Activated CD4-positive, alpha-beta T cell treated with anti-CD3 and anti-CD28 coated beads, Interleukin-2, amount 10 ng/mL, durations not matched to agents 7 days and 5 days (primary cell): ENCODE measurements at places on chromosomes 2 and 18.

GRCh38 chr2:119531292-119531691 lies 7.0 kb upstream of the SCTR start:
- no peak for DNase-seq

- DNase-seq = no peak
Measured at GRCh38 chr2:203280428-203281064, 41.7 kb downstream of the CYP20A1 start.

GRCh38 chr2:176130147-176130956 lies 847 bp downstream of the HOXD8 start:
- no peak for DNase-seq

DNA sequence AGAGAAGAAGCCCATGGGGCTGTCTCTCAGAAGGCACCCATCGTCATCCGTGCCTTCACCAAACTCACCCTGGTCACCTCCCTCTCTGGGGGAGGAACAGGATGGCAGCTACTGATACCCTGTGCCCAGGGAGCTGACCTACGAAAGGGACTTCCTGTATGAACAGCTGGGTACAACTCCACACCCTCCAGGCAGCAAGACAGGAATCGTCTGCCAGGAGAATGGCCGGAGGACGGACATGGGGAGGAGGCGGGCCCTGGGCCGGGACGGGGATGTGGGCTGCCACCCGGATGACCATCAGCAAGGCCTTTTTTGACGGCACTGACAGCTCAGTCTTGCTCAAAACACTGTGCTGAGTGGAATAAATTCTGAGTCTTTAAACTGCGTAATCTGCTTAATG lies 243.6 kb downstream of the HDAC4 start:
- DNase-seq = no peak

DNA sequence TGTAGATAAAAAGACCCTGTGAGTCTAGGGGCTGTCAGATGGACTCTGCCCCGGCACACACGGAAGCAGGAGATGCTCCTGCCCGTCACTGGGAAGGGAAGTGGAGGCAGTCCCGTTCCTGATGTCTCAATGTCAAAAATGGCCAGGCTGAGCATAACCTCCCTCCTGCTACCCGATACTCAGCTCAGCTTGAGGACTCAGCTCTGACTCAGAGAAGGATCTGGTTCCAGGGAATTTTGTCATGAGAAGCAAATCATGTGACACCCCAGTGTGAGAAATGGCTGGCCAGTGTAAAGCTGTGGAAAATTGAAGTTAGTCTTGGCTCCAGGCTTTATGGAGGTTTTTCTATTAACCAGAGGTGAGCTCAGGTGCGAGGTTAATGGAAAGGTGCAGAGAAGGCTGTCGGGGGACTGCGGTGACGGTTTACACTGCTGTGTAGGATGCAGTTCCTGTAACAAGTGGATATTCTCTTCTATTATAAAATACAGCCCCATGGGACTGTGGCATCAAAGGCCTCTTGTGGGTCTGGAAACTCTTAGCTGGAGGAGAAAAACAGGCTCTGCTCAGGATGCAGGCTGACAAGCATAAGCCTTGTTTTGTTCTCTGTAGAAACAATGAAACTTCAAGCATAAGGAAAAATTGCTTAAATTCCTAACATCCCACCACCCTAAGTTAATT lies 24.7 kb upstream of the AGAP1 start:
- no peak for DNase-seq

GRCh38 chr18:69401972-69402532 lies 1.4 kb downstream of the DOK6 start:
- DNase-seq = no peak

DNA sequence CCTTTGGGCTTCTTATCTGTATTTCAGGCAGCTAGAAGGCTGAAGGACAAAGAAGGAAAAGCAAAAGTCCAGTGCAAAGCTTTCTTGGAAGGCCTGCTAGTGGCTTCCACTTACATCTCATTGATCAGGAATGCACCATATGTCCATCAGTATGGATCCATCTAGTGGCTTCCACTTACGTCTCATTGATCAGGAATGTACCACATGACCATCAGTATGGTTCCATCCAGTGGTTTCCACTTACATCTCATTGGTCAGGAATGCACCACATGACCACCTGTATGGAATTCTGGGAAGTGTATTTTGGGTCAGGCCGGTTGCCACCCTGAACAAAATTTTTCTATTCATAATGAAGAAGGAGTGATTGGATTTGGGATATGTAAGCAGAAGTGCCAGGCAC lies 70.6 kb downstream of the LYPD6 start:
- DNase-seq = no peak

DNA sequence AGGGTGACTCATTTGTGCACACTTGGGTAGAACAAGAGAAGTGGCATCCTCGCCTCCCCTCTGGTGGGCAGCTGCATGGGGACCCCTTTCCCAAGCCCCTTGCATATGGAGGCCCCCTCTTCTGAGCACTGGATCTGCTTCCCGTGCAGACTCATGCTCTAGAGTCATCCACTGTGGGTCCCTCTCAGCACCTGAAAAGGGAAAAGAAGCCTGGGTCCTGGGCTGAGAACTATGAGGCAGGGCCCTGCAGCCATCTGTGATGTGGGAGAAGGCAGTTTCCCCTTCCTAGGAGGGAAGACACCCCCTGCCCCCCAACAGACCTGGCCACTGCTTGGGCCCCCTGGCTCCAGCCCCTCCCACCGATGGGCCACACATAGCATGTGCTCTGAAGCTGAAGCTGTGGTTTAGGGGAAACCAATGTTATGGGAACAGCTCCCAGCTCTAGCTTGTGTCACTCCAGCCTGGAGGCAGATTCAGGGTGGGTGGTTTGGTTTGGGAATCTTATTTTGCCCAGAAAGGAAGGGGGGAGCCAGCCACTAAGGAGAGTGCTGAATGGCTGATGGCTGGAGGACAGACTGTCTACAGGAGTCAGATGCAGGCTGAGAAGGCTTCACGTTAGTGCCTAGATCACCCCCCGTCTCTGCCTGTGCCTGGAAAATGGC lies 172.8 kb downstream of the GLI2 start:
- DNase-seq = no peak

GRCh38 chr2:239103125-239104098 lies 255.5 kb downstream of the TWIST2 start:
- DNase-seq = no peak

DNA sequence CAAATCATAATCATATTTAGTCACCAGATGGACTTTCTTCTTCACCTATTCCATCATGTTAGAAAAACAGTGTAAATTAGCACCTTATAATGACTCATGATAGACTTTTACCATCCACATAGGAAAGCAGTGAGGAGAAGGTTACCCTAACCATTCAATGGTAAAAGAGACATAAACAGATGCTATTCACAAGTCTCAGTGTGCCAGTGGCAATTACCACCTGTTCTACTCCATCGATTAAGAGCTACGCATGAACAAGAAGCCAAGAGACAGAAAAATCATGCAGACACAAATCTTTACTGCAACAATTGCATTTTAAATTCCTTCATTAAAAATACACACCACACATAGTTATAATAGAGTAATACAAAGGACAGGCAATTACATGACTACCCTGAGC lies 106.7 kb upstream of the CHAC2 start:
- DNase-seq = no peak

- no peak for DNase-seq
Measured at GRCh38 chr2:121925466-121925865, 170.0 kb downstream of the TSN start.

DNA sequence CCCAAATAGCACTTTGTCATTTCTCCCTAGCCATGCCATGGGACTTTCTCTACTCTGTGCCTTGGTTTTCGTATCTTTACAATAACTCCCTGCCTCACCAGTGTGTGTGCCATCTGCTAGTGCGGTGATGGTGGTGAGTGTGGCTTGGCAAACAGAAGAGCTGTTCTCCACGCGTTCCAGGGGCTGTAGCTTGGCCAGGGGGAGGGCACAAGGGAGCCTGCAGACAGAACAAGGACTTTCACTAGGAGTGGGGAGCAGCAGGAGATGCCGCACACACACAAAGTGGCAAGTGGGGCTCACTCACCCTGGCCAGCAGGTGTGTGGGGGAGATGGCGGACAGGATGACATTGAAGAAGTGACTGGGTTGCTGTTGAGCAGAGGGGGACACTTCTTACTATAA lies 196.9 kb downstream of the HAUS1 start:
- no peak for DNase-seq

- DNase-seq = peak; percentile 26
Measured at GRCh38 chr2:237616734-237617586, 10.4 kb upstream of the LRRFIP1 start.

DNA sequence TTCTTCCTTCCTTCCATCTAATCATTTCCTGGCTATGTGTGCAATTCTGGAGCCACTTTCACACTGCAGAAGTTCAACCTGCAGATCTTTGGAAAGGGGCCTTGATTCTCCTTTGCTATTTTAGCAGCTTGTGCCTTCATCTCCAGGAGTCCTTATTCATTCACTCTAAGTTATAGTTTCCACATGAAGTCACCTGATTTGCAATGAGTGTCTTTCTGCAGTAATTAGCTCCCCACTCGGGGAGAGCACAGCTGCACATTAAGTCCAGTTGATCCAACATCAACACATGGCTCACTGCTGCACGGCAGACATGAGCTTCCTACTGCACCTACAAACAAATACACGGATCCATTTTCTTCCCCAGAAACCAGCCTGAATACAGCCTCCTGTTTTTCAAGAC lies 323.1 kb upstream of the TNP1 start:
- no peak for DNase-seq

DNA sequence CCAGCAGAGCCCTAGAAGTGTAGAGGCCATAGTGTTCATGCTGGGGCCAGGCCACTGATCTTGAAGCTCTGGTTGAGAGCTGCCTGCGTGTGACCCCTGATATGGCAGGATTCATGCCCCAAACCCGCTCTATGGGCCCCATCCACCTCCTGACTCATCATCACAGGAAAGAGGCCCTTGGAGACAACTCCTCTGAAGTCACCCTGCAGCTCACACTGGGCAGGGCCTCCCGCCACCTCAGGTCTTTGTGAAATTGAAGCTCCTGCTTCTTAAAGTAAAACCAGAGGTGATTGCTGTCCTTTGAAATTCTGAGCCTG lies 12.0 kb upstream of the TUBB6 start:
- DNase-seq = no peak

- DNase-seq = no peak
Measured at GRCh38 chr2:132268977-132269523, 107.3 kb upstream of the ANKRD30BL start.

GRCh38 chr2:139798391-139798790 lies 1018.2 kb upstream of the NXPH2 start:
- DNase-seq = no peak

DNA sequence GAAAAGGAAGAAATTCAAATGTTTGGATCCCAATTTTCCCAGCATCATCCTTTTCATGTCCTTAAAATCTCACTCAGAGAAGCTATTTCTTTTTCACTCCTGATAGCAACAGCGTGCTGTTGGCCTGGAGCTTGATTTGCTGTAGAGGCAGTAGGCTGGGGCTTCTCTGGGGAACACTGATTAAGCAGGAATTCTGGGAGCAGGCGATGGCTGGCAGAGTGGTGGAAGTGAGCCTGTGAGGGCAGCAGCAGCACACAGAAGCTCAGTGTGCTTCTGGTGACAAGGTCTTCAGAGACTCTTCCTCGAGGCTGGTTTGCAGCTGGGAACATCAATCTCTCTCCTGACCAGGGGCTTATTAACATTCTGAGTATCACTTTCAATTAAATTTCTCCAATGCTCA lies 284.6 kb downstream of the DPP10 start:
- DNase-seq = no peak

DNA sequence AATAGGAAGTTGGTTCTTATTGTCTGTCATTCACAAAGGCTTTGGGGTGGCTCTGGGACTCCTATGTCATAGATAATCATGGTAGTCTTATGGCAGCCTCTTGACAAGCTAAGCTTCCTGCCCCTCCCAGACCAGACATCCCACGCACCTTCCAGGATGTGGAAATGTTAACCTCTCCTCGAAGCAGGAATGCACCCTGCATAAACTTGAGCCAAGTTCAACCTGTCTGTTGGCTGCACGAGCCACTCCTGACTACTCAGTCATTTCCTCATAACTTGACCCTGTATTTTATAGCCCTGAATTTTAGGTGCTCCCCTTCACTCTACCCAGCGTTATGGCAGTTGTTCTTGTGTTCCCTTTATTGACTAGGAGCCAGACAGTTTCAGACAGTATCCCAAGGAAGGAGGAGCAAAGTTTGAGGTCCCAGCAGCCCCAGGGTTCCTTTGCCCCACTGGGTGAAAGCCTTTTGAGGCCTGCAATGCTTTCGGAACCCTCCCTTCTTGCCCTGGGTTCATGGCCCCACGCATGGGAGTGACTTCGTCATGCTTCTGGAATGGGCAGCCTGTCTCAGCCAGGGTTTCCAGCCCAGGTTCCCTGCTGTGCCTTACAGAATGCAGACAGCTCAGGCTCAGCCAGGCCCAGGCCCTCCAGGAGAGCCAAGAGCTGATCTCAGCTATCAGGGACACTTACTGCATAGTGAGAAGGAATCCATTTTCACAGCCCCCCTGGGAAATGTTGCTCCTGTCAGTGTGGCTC lies 15.6 kb upstream of the INO80C start:
- DNase-seq = no peak

DNA sequence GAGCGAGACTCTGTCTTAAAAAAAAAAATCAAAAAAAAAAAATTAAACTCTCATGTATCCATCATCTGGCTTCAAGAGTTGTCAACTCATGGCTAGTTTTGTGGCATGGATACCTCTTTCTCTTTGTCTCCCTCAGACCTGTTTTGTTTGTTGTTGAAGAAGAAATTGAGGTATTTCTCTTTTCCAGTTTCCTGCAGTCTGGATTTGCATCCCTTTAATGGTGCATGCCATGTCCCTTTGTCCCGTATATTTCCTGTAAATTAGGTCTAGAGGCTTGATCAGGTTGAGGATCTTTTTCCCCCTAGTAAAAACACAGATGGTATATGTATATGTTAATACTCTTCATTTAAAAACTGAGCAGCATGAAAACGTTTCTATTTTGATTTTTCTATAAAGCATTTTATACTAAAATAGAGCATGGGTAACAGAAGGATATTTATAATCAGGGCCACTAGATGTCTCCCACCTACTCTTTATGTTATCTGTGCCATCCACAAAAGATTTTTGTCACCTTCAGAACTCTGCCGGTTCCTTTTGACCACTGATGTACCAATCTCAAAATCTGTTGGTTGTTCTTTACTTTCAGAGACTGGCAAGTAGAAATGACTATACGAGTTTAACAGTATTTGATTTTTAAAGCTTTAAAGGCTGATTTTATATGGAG lies 80.1 kb downstream of the GALNT1 start:
- DNase-seq = no peak

DNA sequence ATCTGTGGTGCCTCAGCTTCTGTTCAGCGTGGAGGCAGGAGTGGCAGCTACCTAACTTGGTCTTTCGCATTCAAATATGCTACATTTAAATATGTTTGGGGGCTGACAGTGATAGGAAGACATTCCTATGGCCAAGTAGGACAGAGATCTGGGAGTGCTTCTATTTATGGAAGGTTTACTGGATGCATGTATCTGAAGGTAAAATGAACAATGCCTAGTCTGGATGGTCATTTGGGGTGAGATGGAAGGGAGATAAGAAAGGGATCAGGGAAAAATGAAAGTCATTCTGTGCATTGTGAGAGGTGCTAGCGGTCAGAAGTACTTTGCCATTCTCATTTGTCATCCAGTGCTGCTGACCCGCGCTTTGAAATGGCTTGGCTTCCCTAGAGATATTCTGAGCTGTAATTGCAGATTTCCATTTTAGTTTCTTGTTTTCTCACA lies 300.9 kb upstream of the FBXO11 start:
- DNase-seq = no peak
